Breast epithelium (tissue), 4 donors: ENCODE measurements at places on chromosomes 16 and 17. TPM values are rescaled to one million over a fixed set of nuclear protein-coding genes. Genes with fewer than 3 reads are reported as not detected.

Gene RNPS1
- total RNA-seq = 97.5 TPM

Gene CDR2L
- total RNA-seq = 9.2 TPM

Gene ZSCAN10
- not detected for total RNA-seq

Gene LGALS9B
- total RNA-seq = 0.33 TPM

Gene CLEC18C
- total RNA-seq = 0.66 TPM

Gene KIFC3
- 35.1 TPM for total RNA-seq

DNA sequence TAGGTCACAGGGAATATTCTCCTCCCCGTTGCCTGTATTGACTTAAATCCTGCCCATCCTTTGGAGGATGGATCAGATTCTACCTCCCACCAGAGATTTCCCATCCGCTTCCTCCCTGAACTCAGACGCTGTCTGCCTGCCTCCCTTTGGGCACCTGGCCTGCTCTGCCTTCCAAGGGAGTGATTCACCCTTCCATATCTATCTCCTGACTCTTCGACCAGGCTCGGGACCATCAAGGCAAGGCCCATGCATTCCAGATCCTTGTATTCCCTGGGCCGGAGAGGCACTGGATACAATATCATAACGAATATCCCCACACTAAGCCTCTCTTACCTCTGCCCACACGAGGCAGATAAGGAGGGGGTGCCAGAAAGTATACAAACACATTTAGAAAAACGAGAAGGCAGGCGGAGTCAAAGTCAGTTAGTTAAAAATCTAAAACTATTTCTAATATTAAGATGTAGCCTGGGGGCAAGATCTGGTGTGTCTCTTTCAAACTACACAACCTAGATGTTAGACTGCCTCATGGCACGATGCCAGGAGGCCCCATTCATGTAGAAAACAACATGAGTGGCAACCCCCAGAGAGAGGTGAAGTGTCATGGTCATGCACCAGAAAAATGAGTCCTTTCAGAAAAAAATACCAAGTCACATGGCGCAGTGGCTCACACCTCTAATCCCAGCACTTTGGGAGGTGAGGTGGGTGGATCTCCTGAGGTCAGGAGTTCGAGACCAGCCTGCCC, 9.2 kb downstream of the PMP22 start:
- DNase-seq = no peak

- no peak for DNase-seq
Observed at GRCh38 chr17:1762233-1762900, 507 bp downstream of the SERPINF1 start.

DNA sequence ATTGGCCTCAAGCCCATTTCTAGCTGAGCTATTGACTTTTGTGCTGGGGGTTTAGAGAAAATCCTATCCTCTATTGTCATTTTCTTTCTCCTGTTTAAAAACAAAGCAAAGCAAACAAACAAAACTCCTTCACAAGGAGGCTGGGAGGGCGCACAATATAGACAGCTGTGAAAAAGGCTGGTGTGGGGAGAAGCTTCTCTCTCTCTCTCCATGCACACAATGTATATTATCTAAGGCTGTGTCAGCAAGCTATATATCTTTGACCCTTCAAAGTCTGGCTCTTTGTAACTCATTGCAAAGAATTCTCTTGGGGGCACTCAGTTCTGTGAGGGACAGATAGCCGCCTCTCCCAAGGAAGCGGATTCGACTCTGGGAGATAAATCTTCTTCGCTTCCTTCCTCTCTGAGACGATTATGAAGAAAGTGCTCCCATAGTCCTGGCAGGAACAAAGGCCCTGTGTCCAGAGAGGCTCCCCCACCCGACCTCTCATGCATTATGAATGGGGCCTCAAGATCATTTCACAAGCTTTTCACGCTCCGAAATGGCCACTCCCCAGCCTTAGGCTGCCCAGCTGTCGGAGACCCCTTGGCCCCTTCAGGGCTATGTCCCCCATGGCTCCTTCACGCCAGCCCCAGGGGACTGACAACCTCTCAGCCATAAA, 33.2 kb upstream of the MEAK7 start:
- DNase-seq = no peak

DNA sequence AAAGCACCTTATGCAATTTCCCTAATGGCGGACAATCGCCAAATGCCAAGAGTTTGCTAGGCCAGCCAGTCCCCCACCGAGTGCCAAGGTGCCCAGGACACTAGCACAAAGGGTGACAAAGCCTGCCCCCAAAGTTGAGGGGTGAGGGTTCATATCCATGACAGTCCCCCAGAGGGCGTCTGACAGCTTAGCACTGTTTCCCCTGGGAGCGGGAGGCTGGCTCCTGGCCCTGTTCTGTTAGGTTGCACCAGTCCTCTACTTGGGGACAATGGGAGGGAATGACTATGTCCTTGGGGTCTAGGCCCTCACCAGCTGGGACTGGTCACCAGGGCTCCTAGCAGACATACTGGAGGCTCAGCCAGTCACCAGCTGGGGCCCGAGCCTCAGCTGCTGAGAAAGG, 66.9 kb downstream of the MYO18A start:
- DNase-seq = no peak

- DNase-seq = no peak
Observed at GRCh38 chr16:10045291-10045775, 136.9 kb downstream of the GRIN2A start.

DNA sequence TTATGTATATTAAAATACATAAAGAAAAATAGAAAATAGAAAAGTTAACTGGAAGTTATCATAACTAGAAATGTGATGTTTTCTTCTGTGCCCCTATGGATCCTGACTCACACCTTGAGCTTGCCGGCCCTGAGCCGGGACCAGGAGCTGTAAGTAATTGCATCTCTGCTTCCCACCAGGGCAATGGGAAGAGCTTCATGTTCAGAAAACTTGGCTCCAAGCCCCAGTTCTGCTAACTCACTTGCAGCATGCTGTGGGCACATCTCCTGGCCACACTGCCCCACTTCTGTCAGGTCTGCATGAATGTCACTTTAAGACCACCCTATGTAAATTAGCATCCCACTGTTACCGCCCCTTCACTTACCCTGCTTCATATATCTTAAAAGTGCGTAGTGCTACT, 37.2 kb downstream of the GNAO1 start:
- DNase-seq = no peak

DNA sequence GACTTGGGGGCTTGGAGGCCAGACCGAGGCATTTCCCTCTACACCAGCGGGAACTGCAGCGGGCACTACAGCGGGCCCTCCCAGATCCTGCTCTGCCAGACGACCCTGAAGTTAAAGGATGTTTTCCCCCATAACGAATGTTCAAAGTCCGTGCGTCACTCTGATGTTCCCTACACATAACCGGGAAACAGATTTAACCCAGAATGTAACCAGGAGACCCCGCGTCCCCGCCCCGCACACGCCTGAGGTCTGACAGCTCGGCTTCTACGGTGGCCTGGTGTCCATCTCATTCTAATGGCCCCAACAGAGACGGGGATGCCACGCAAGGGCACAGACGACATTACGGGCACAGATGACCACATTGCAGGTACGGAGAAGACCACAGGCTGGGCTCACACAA, 31.7 kb upstream of the RHOT1 start:
- no peak for DNase-seq

DNA sequence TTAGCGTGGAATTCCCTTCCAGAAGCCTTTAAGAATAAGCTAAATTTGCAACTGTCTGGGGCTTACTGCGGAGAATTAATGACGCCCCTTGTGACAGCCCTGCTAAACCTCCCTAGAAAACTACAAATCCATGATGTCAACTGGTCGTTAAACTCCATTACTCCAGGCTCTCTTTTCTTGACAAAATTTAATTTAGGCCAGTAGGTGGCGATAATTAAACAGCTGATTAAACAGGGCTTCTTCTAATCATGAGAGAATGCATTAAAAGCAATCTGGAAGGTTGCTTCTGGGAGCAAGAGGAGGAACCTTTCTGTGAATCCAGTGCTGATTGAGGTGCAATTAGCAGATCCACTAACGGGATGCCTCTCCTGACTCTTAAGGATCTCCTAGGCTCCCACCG, 8.1 kb upstream of the NLRP1 start:
- DNase-seq = no peak
